ENCODE measurements at places on chromosomes 2 and 18.

- DNase-seq: no peak
Observed at GRCh38 chr2:232761301-232761907, 15.0 kb downstream of the KCNJ13 start.

- no peak for DNase-seq
Observed at GRCh38 chr2:121816797-121817196, 61.3 kb downstream of the TSN start.

- DNase-seq: no peak
Observed at GRCh38 chr18:40233931-40234616, 1721.0 kb upstream of the PIK3C3 start.

GRCh38 chr2:229931241-229931640 is 8.9 kb downstream of the FBXO36 start:
- no peak for DNase-seq

- DNase-seq: no peak
Observed at GRCh38 chr2:162490761-162491470, 147.0 kb downstream of the GCA start.

- no peak for DNase-seq
Observed at GRCh38 chr2:105186967-105187498, 54.5 kb upstream of the GPR45 start.

GRCh38 chr18:10015288-10015701 is 101.5 kb downstream of the VAPA start:
- no peak for DNase-seq

DNA sequence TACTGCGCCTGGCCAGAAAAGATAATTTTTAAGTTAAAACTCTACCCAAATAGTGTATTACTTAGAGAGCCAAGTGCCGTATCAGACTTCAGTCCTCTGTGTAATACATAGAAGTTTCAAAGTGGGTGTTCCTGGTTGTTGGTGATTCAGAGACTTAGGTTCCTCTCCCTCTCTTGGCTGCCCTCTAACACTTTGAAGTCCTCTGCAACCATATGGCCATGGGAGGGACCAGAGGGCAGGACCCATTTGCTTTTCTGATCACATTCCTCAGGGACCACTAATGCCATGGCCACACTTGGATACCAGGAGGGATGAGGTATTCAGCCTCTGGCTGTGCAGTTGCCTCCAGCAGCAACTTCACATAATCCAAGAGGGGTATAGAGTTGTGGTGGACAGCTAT is 131.5 kb downstream of the CAPN13 start:
- no peak for DNase-seq

DNA sequence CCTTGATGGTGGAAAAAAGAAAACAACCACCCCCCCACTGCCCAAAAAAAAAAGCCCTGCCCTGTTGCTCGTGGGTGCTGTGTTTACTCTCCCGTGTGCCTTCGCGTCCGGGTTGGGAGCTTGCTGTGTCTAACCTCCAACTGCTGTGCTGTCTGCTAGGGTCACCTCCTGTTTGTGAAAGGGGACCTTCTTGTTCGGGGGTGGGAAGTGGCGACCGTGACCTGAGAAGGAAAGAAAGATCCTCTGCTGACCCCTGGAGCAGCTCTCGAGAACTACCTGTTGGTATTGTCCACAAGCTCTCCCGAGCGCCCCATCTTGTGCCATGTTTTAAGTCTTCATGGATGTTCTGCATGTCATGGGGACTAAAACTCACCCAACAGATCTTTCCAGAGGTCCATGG is 28.0 kb downstream of the MAL start:
- no peak for DNase-seq

GRCh38 chr2:20136149-20136548 is 84.7 kb upstream of the LAPTM4A start:
- no peak for DNase-seq

- DNase-seq: no peak
Observed at GRCh38 chr2:234204480-234204879, 154.0 kb downstream of the SPP2 start.

GRCh38 chr2:233501198-233502076 is 65.1 kb downstream of the USP40 start:
- DNase-seq: no peak

DNA sequence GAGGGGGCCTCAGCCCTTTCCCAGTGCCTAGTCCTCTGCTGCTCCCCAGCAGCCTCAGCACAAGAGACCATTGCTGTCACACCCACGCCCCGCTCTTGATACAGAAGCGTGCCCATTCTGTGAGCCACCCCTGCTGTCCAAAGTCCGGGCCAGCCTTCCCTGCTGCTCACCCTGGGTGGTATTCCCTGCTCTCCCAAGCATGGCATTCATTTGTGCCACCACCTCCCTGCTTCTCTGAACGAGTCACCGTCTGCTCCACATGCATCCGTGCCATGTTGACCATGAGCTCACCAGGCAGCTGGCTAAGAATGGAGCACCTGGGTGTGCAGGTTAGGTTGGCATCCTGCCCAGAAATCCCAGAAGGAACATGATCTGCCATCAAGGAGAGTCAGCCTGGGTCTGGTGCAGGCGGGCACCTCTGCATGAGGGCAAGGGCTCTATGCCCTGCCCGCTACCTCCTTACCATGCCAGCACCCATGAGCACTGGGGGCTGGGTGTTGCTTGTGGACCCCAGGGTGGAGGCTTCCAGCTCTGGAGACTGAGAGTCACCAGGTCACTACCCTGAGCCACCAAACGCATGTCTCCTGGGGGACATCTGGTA is 63.0 kb downstream of the TWIST2 start:
- no peak for DNase-seq

GRCh38 chr18:43570593-43570992 is 293.3 kb upstream of the SYT4 start:
- DNase-seq: no peak

- DNase-seq: no peak
Observed at GRCh38 chr2:133338224-133338623, 230.0 kb downstream of the NCKAP5 start.

DNA sequence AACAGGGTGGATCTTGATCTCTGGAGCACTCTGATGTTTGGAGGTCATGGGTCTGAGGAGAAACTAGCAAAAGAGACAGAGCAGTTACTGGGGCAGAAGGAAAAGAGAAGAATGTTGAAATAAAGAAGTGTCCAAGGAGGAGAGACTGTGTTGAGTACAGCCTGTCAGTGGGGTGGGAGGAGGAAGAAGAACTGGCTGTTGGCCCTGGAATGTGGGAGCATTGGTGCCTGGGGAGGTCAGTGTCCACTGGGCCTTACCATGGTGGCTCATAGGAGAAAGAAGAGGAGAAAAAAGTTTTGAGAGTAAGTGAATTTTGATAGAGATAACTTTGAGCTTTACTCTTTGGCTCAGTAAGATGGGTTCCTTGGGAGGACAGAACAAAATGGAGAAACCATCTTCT is 499.0 kb downstream of the TXNL1 start:
- no peak for DNase-seq

GRCh38 chr2:1538663-1539062 is 125.4 kb downstream of the TPO start:
- DNase-seq: no peak

DNA sequence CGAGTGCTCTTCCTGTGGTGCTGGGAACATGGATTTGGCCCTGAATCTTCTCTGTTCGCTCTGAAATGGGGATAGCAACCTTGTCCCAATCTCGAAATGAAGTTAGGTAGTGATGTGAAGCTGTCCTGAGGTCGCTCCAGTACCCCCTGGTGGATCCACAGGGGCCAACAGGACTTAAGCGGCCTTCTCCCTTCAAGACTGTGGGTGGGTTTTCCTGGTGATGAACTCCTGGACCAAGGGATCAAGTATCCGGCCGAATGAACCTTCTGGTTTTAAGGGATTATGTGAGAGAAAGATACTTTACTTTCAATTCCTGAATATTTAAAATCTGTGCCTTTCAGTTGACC is 156.5 kb downstream of the NAPG start:
- no peak for DNase-seq

GRCh38 chr2:217074576-217075255 is 214.9 kb upstream of the TNP1 start:
- no peak for DNase-seq

DNA sequence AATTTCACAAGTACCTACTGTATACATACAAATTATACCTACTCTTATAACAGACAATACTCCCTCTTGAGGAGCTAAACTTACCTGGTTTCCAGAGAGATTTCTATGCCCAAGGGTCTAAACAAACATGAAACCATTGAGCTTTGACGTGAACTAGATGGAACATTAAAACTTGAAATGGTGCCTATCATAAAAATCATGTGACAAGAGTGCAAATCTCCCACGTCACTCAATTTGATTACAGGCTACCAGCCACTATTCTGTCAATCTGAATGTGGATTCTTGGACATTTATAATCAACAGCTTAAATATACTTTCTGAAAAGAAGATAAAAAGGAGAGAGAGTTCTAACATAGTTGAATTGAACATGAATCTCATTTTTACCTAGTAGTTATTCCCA is 297.1 kb upstream of the SESTD1 start:
- no peak for DNase-seq

DNA sequence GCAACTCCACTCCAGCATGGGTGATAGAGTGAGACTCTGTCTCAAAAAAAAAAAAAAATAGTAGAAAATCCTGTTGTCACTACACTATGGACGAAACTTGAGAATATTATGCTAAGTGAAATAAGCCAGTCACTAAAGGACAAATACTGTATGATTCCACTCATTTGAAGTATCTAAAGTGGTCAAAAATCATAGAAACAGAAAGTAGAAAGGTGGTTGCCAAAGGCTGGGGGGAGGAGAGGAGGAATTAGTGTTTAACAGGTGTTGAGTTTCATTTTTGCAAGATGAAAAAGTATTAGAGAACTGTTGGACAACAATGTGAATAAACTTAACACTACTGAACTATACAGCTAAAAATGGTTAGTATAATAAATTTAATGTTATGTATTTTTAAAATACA is 18.8 kb upstream of the RMP24 start:
- DNase-seq: no peak

DNA sequence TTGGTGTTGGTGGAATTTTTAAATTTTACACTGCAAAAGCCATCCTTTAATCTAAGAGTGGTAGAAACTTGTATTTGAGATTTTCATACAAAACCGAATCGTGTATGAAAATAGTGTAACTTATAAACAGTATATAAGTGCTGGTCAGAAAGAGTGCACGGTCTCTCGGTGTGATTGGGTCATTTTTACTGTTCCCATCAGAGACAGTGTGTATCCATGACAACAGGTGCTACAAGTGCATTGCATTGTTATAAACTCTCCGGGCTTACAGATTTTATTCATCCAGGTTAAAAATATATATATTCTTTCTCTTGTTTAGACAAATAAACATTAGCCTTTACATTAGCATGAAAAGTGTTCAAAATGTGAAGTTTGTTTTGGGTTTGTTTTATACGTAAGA is 721.9 kb downstream of the METTL4 start:
- DNase-seq: no peak

GRCh38 chr2:167487728-167488127 is 599.4 kb downstream of the XIRP2 start:
- DNase-seq: no peak

DNA sequence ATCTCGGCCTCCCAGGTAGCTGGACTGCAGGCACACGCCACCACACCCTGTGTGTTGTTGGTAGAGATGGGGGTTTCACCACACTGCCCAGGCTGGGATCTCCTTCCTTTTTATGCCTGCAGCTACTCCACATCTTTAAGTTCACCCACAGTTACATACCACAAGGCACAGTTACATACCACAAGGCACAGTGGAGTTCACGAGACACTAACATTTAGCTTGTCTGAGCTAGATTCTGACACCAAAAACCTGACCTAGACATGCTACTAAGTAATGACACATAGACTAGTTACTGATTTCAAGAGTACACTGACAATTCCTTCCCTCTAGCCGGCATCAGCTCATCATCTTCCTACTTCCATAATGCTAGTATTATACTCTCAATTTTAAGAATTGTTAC is 4.3 kb downstream of the POLR2D start:
- no peak for DNase-seq

DNA sequence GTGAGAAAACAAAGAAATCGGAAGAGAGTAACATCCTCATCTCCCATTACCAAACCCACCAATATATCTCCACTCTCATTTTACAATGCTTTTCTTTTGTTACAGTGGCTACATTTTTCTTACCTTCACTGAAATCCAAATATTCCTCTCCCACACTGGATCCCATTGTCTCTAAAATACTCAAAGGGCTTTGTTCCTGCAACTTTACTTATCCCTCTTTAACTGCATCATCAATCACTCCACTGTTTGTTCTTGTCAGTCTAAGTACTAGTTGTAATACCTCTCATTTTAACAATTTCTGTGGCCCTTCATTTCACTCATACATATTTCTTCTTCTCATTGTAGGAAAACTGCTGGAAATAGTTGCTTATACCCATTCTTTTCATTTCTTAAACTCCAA is 464.2 kb upstream of the PIK3C3 start:
- DNase-seq: no peak

GRCh38 chr18:69789794-69790193 is 157.9 kb downstream of the CD226 start:
- no peak for DNase-seq

DNA sequence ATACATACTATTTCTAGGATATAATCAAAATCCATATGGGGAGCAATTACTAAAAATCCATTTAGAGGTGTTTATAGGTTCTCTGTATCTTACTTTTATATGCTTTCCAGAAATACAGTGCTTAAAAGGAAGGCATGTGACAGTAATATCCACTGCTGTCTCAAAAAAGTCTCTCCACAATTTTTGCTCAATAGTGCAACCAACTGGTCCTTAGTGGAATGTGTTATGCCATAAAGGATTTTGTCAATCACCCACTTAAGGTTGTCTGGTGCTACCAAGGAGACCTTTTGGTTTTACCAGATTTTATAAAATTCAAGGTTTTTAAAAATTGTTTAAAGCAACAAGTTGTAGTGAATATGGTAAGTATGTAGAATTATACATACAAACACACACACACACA is 328.5 kb upstream of the DSEL start:
- DNase-seq: no peak

DNA sequence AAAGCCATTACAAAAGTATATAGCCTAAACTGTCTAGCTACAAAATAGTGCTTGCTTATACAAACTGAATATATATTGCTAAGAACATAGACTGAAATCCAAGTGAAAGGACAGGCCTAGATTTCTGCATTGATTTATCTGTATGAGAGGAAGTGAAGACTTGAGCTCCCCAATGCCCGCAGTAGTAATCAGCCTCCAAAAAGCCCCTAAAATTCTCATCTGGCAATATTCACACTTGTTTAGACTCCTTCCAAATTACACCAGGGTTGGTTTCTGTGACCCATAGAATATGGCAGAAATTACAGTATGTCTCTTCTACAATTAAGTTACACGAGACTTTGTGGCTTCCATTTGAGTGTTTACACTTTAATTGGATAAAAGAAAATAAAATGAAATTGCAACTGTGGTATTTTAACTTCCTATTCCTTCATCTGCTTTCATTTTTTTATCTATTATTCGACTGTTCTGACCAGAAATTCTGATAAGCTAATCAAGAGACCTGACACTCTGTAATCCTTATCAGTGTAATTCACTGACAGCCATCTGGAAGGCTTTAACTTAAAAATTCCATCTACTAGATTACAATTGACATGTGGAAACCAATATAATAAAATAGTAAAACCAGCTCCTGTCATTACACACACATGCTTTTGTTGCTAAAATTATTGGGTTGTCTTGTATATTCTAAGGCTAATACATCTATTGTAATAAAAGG is 21.1 kb downstream of the ABCB11 start:
- DNase-seq: no peak

- no peak for DNase-seq
Observed at GRCh38 chr2:171158036-171158789, 2.5 kb downstream of the TLK1 start.

- no peak for DNase-seq
Observed at GRCh38 chr2:235675678-235676535, 182.1 kb downstream of the AGAP1 start.

All from activated CD4-positive, CD25-positive, alpha-beta regulatory T cell treated with anti-CD3 and anti-CD28 coated beads, Interleukin-2, amount 50 U/mL, for 16 hours (primary cell).